ENCODE measurements at places on chromosomes 7 and 10.

DNA sequence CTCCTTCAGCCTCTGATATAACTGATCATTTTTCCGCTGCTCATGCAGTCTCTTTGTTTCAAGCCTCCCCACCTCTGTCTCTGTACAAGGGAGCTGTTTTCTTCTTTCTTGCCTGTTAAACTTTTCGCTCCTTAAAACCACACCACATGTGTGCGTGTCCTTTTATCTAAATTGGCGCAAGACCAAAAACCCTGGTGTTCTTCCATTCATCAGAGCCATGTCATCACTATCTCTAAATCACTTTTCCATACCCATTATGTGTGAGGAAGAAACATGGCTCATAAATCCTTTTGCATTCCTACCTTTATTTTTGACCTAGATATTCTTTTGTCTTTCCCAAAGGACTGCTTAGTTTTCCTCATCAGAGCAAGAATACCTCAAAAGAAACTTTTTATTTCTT, 239.0 kb upstream of the IMMP2L start:
- DNase-seq, result no peak

- DNase-seq, result peak; percentile 59
These were observed 633.8 kb upstream of the IGFBP3 start for GRCh38 chr7:46554688-46555422.

- no peak for DNase-seq
These were observed 26.8 kb upstream of the SORCS3 start for GRCh38 chr10:104614245-104614831.

DNA sequence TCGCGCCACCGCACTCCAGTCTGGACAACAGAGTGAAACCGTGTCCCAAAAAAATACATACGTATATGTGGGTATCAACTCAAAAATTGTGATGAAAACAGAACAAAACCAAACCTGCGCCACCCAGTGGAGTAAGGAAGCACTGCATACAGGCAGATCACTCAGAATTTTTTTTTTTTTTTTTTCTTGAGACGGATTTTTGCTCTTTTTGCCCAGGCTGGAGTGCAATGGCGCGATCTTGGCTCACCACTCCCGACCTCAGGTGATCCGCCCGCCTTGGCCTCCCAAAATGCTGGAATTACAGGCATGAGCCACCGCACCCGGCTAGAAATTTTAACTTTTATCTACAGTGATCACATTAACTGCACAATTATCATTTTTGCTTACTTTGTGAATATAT, 9.1 kb upstream of the TMEM236 start:
- peak; percentile 53 for DNase-seq

DNA sequence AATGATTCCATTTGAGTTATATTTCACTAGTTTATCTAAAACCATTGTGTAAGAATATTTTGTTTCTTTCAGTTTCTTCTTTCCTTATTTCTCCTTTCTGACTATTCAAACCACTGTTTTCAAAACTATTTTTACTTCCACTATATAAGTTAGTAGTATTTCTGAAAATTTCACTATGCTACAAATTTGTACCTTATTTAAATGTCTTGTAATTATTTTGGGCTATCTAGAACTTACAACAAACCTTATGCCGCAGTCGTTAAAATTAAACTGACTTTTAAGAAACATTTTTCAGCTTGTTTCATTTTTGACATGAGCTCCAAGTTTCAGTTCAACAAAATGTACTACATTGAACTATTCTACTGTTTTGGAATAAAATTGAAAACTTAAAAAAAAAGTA, 1.8 kb downstream of the TFEC start:
- DNase-seq, result no peak

- no peak for DNase-seq
These were observed 472.2 kb upstream of the ZMIZ1 start for GRCh38 chr10:78596556-78596955.

DNA sequence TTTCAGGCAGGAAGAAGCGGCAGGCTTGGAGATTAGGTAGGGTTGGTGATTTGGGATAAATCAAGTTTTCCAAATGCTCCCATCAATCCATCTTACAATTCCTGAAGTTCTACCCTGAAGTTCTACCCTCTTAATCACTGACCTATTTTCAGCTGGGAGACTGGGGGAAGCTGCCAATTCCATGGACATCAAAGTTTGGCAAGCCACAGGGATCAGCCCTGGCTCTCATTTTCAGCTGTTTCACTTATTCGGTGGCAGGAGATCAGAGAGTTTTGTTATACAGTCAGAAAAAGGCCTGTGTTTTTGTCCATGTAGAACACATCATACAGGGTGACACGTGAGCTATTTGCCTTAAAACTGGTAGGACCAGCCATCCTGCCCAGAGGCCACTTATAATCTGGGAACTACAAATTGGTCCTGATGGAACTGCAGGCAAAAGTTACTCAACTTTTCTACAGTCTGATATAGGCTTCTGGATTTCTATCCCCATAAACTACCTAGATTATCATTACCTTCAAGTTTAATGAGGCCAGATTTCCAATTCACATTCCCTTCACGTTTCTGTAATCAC, 112.9 kb upstream of the ZNF746 start:
- no peak for DNase-seq

DNA sequence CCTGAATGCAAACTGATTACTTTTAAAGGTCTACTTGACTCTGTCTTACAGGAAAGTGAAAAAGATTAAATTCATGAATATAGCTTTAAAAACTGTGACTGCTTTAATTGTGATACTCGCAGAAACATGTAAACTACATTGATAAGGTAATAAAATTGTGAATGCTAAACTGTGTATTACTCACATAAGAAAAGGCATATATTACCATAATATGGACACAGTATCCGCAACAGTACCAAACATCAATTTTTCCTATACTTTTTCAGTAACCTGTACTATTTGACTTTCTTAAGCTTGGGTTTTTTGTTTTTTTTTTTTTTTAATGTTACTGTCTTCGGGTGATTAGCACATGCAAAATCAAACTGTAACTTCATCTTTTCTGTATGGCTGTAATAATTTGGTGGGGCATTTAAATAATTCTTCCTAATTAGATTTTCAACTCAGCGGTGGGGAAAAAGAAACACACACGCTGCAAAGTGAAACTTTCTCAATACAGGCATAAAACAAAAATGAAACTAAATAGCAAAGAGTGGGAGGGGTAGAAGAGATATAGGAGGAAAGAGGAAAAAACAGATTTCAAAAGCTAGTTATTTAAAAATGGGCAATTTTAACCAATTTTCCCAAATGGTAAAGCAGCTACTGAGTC, 23.2 kb downstream of the NT5C3A start:
- DNase-seq, result peak; percentile 59

- DNase-seq, result no peak
These were observed 34.4 kb upstream of the SVIL start for GRCh38 chr10:29669149-29669548.

- DNase-seq, result no peak
These were observed 51.8 kb upstream of the CHST3 start for GRCh38 chr10:71912431-71912830.

DNA sequence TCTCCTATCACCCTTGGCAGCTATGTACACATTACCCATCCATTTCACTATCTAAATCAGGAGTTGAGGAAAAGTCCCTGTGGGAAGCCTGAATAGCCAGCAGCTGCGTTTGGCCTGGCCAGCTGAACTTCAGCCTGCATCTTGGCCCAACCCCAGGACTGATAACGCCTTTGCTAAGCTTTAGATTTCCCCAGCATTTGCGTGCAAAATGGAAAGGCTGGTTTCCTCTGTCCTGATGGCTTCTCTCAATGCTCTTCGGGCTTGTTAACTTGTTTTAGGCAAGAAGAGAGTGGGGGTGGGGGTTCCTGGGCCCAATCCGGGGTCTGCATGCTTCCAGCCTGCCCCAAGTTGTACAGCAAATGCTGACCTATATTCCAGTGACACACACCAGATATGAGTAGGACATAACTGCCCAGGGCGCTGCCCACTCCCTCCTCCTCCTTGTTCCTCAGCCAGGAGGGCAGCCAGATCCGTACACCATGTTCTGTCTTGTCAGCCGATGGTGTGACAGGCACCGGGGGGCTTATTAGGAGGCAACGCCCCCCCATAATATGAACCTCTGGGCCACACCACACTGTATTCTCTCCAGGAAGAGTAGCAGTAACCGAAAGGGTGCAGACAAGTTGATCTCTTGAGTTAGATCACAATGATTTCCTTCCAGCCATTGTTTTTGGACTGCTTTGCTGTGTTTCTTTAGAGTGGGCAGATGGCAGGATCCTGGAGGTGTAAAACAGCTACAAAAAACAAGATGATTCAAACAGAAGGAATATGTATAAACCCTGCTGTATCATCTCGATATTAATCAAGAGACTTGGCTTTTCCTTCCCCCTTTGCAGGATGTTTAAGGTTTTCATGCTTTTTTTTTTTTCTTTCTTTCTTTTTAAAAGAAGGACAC, 339.0 kb downstream of the RNLS start:
- DNase-seq, result peak; percentile 35

DNA sequence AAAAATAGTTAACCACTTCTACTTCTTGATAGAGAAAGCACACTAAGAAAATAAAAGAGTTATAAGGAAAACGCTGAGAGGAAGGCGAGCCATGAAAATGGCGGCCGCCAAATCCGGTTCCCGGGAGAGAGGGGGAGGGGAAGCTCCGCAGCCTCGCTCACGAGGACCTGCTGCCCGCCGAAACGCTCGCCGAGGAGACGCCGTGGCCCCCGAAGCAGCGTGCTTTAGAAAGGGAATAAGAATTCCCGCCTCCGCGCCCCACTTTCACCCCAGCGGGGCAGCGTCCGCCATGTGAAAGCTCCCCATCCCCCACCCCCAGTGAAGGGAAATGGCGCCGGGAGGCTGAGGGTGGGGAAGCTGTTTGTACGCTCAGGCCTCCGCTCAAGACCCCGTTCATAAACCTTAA, 505 bp downstream of the HNRNPA2B1 start:
- no peak for DNase-seq

- DNase-seq, result peak; percentile 65
These were observed 8.1 kb downstream of the PDE1C start for GRCh38 chr7:32062150-32062549.

DNA sequence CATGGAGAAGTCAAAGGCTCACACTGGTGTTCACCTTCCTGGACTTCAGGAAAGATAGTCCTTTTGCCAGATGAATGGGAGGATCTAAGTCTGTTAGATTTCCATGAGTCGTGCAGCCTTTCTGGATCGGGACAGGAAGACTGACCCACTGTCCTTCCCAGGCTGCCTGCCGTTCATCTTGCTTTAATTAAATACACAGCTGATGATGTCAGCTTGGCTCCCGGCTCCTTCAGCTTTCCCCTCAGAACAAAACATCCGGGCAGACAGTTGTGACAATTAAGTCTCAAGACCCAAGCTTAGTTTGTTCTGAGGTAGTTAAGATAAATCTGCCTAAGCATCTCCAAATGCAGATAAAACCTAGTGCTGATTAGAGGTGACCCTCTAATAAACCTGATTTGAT, 58.6 kb downstream of the AUTS2 start:
- DNase-seq, result peak; percentile 15

GRCh38 chr7:44995555-44996493, 4.2 kb upstream of the CCM2 start:
- DNase-seq, result no peak

- DNase-seq, result no peak
These were observed 57.8 kb downstream of the CYP51A1 start for GRCh38 chr7:92076509-92076908.

DNA sequence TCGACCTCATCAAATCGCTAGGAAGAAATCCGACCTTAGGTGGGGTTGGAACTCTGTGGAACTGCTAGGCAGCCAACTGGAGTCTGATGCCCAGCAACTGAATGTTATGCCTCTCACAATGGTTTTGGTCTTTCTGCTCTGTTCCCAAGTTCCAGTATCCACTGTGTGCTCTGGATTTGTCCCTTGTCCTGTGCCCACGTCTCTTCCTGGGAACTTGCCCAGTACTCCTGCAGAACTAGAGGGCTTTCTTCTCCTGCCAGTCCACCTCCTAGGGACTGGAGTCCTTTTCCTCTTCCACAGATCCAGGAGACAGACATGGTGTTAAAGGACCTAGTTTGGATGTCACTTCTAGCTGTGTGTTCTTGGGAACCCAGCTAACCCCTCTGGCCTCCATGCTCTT, 26.6 kb downstream of the PRTFDC1 start:
- DNase-seq, result no peak

DNA sequence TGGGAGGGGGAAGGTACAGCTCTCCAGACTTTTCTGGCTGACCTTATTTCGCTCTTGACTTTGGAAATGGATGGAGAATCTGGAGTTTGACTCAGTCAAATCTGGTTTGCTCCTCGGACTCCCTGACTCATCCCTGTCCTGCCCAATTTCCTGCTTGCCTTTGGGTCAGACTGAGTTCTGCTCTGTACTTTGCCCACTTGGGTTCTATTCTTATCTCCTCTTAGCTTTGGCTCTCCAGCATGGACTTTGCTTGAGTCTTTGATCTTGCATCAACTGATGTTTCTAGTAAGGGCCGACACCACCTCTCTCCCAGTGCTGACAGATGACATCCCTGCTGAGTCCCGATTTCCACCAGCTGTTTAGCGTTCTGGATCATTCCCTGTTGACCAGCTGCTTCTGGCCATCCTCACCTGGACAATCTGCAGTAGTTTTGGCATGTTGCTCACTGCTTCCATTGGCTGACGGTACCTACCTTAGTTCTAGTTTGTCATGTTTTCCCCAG, 335.3 kb downstream of the SUGCT start:
- peak; percentile 47 for DNase-seq

- DNase-seq, result peak; percentile 13
These were observed 551.0 kb upstream of the ZWINT start for GRCh38 chr10:56912043-56912442.

- DNase-seq, result no peak
These were observed 15.4 kb upstream of the GIMAP8 start for GRCh38 chr7:150435047-150435389.

GRCh38 chr10:33010132-33011037, 52.4 kb upstream of the ITGB1 start:
- peak; percentile 91 for DNase-seq

Measured in mesenchymal stem cell (in vitro differentiated cells and primary cell).